ENCODE measurements at places on chromosomes 1 and 21.

GRCh38 chr1:156493154-156493631, 7.4 kb downstream of the MEF2D start:
- peaks cover 23% of the 10 kb centered on the region for H3K4me1 ChIP-seq
- no peak overlapping the region for H3K27ac ChIP-seq
- no peak for DNase-seq
- H3K4me3 ChIP-seq, result no peak overlapping the region

- no peak overlapping the region for H3K4me3 ChIP-seq
- H3K27ac ChIP-seq, result no peak overlapping the region
- H3K27me3 ChIP-seq, result no peaks in the 10 kb centered on the region
- DNase-seq, result no peak
Measured at GRCh38 chr1:214500340-214501055, 50.9 kb downstream of the PTPN14 start.

DNA sequence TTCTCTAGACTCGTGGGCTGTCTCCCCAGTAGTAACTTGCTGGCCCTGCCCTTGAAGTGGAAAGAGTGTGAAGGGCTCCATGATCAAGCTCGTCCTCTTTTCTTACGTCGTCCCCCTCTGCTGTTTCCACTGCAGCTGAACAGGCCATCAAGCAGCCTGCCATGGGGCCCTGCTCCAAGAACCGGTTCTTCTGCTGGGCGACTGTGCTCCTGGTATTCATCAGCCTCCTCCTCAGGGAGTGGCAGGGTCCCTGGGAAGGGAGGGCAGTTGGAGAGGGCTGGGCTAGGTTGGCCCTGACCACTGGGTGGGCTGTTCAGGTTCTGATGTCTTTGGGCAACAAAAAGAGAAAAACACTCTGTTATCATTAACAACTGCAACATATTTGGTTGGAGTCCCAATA, 151.5 kb downstream of the FCRL5 start:
- H3K27ac ChIP-seq, result no peak overlapping the region
- no peak overlapping the region for H3K4me3 ChIP-seq
- H3K27me3 ChIP-seq, result no peaks in the 10 kb centered on the region
- no peaks in the 10 kb centered on the region for H3K36me3 ChIP-seq
- no peak for DNase-seq

DNA sequence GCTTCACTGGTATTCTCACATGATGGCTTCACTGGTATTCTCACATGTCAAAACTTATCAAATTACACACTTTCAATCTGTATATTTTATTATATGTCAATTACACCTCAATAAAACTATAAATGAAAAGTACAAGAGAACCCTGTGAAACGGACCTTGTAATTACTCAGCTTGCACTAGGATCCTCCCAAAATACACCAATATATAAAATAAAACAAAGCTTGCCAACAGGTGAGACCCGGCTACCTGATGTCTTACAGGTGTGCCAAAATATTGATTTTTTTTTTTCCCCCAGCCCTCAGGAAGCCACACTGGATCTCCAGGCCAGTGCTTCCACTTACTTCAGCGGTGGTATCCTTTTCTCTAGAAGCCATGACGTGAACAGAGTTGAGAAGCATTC, 22.9 kb downstream of the PIK3C2B start:
- H3K27me3 ChIP-seq, result no peaks in the 10 kb centered on the region
- no peak overlapping the region for H3K27ac ChIP-seq
- DNase-seq, result no peak
- H3K36me3 ChIP-seq, result 0 out of 2 replicates have a peak, but pooled peaks cover 4% of the 10 kb centered on the region

DNA sequence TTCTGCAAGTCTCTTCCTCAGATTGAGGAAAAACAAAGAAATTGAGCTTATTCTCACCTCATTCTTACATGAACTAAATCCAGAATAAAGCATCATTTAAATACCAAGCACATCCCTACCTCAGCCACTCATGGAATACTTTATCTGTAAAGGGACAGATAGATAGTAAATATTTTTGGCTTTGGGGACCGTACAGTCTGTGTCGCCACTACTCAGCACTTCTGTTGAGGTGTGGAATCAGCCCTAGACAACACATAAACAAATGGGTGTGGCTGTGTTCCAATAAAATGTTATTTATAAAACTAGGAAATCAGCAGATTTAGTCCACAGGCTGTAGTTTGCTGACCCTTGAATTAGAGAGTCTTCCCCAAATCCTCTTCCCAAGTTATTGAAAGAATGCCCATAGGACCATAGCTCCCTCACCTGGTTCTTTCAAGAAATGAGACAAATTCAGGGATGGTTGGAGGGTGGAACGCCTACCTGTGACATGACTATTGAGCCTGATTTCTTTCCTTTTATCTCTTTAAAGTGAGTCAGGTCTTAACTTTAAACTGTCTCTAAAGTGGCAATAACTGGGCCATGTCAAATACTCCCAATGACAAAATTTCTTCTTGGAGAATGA, 878.5 kb downstream of the USP25 start:
- no peak overlapping the region for H3K4me3 ChIP-seq
- H3K27ac ChIP-seq, result no peak overlapping the region
- no peaks in the 10 kb centered on the region for H3K27me3 ChIP-seq
- DNase-seq, result peak; percentile 39
- no peaks in the 10 kb centered on the region for H3K36me3 ChIP-seq

DNA sequence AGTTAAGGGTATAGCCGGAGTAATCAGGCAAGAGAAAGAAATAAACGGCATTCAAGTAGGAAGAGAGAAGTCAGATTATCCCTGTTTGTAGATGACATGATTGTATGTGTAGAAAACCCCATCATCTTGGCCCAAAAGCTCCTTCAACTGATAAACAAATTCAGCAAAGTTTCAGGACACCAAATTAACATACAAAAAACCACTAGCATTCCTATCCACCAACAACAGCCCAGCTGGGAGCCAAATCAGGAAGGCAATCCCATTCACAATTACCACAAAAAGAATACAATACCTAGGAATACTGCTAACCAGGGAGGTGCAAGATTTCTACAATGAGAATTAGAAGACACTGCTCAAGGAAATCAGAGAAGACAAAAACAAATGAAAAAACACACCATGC, 45.3 kb downstream of the MAST2 start:
- DNase-seq, result no peak
- H3K36me3 ChIP-seq, result no peaks in the 10 kb centered on the region
- H3K27me3 ChIP-seq, result no peaks in the 10 kb centered on the region

DNA sequence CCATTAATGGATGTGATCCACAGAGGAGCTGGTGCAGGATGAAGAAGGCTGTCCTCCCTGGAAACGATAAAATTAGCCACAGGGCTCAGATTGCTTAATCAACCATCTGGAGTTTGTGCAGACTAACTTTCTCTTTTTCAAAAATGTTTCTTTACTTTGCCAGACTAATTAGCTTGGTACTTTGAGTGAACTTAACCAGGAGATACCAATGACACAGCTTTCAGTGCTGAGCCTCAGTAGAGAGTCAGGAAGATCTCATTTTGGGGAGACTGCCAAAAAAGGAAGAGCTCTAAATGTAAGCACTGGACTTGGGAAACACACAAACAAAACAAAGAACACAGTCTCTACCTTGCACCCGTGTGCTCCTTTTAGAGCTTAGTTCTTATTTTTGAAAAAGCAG, 248.1 kb upstream of the DEPDC1 start:
- no peaks in the 10 kb centered on the region for H3K27me3 ChIP-seq
- DNase-seq, result no peak
- no peak overlapping the region for H3K4me3 ChIP-seq
- no peaks in the 10 kb centered on the region for H3K36me3 ChIP-seq
- no peaks in the 10 kb centered on the region for H3K4me1 ChIP-seq

GRCh38 chr1:1755852-1756251, 22.4 kb downstream of the NADK start:
- H3K4me1 ChIP-seq, result no peaks in the 10 kb centered on the region
- H3K27ac ChIP-seq, result no peak overlapping the region
- no peaks in the 10 kb centered on the region for H3K27me3 ChIP-seq
- DNase-seq, result no peak
- no peak overlapping the region for H3K4me3 ChIP-seq

DNA sequence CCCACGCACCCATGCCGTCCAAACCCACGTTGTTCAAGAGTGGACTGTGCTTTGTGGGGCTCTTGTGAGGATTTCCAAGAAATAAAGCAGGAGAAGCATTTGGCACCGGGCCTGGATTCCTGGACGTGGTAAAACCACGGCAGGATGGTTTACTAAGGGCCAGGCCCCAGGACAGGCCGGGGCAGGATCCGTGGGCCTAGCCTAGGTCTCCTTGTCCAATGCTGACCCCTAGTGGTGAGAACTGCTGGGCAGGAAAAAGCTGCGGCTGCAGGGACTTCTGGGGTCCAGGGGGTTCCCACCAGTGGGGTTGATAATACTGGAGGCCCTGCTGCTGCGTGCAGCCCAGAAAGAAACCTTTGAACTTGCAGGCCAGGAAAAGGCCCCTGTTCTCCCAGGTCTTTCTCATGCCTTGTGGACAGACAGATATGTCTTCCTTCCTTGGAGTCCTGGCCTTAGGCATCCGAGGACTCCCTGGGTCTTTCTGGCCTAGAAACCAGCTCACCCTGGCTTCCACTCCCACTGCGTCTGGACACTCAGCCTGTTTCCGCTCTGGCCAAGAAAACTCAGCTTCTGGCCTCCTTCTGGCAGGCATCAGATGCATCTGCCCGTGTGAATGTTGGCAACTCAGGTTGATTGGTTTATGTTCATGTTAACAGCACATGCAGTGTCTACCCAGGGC, 106.9 kb upstream of the TMEM51 start:
- DNase-seq, result peak; percentile 66
- no peaks in the 10 kb centered on the region for H3K27me3 ChIP-seq
- no peak overlapping the region for H3K4me3 ChIP-seq
- H3K36me3 ChIP-seq, result no peaks in the 10 kb centered on the region

DNA sequence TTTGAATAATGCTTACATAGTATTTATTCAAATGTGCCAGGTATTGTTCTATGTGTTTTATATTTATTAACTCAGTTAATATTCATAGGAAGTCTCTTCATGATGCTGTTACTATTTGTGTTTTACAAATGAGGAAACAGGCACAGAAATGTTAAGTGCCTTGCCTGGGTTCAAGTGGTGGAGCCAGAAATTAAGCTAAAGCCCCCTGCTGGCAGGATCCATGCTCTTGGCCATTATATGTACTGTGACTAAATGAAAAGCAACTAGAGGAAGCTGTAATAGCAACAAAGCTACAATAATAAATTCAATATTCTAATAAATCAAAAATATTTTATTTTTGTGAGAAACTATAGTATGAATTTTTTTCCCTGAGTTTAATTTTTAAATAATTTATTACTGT, 30.0 kb downstream of the IARS2 start:
- H3K4me1 ChIP-seq, result no peaks in the 10 kb centered on the region
- H3K36me3 ChIP-seq, result peaks cover 2% of the 10 kb centered on the region
- H3K4me3 ChIP-seq, result no peak overlapping the region
- DNase-seq, result peak; percentile 9

GRCh38 chr21:15837645-15838044, 107.9 kb downstream of the USP25 start:
- no peaks in the 10 kb centered on the region for H3K27me3 ChIP-seq
- H3K4me3 ChIP-seq, result no peak overlapping the region
- no peaks in the 10 kb centered on the region for H3K36me3 ChIP-seq
- no peak overlapping the region for H3K27ac ChIP-seq
- H3K4me1 ChIP-seq, result no peaks in the 10 kb centered on the region

DNA sequence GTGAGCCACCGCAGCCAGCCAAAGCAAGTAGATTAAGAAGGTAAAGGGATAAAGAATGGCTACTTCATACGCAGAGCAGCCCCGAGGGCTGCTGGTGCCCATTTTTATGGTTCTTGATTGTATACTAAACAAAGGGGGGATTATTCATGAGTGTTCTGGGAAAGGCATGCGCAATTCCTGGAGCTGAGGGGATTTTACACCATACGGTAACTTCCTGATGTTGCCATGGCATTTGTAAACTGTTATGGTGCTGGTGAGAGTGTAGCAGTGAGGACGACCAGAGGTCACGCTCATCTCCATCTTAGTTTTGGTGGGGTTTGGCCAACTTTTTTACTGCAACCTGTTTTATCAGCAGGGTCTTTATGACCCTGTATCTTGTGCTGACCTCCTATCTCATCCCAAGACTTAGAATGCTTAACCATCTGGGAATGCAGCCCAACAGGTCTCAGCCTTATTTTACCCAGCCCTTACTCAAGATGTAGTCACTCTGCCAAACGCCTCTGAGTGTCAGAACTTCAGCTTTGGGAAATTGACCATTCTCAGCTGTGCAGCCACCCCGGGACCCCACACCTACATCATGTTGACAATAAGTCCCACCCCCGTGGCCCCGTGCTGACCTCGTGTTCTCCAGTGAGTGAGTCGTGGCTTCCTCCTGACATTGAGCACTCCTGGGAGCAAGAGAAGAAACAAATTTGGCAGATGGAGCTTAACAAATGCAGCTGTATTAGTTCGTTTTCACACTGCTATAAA, 149.4 kb upstream of the COL6A1 start:
- H3K36me3 ChIP-seq, result no peaks in the 10 kb centered on the region
- no peak overlapping the region for H3K27ac ChIP-seq
- no peaks in the 10 kb centered on the region for H3K27me3 ChIP-seq
- H3K4me1 ChIP-seq, result peaks cover 3% of the 10 kb centered on the region
- no peak overlapping the region for H3K4me3 ChIP-seq

- H3K27me3 ChIP-seq, result no peaks in the 10 kb centered on the region
- no peaks in the 10 kb centered on the region for H3K4me1 ChIP-seq
- no peak overlapping the region for H3K27ac ChIP-seq
- H3K36me3 ChIP-seq, result 0 out of 2 replicates have a peak, but pooled peaks cover 3% of the 10 kb centered on the region
- no peak overlapping the region for H3K4me3 ChIP-seq
Measured at GRCh38 chr1:26844424-26845196, 18.1 kb downstream of the ZDHHC18 start.

DNA sequence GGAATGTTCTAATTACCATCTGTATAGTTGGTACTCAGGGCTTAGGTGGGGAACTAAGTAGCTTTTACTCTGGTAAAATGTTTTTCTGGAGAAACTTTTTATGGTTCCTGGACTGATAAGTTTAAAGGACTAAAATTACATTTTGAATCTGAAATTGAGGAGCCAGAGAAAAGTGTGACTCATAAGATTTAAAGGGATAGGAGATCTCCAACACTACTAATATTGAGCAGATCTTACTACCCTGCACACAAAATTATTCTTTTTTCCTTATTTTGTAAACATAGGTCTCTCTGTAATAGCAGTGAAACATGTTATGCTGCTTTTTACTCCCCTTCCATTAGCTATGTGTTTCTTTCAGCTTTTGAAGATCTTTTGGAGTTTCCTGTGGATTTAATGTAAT, 32.5 kb downstream of the MTF2 start:
- H3K4me3 ChIP-seq, result no peak overlapping the region
- H3K27me3 ChIP-seq, result no peaks in the 10 kb centered on the region
- H3K36me3 ChIP-seq, result peaks cover 4% of the 10 kb centered on the region

DNA sequence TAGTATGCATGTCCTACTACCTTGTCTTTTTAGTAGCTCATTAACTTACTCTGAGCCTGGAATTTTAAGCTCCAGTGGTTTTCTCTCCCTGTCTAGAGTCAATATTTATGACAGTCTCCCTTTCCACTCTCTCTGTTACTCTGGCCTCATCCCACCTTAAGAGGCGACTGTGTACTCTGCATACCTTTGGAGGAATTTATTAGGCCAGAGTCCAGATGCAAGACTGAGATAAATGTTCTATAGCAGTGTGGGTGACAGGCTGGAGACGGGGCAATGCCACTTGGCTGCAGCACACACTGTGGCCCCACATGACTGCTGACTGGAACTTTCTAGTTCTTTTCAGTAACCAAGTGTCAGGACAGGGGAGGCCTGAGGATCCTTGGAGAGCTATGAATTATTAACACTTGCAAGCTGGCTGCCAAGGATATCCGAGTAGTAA, 4.1 kb upstream of the PDZK1 start:
- no peak overlapping the region for H3K27ac ChIP-seq
- H3K4me3 ChIP-seq, result no peak overlapping the region
- no peaks in the 10 kb centered on the region for H3K27me3 ChIP-seq
- no peaks in the 10 kb centered on the region for H3K36me3 ChIP-seq

Data from iPS DF 6.9 (cell line).